ENCODE measurements at places on chromosomes 5 and 9.
A peak's percentile ranks its signal among the peaks of the same experiment; 100 is the strongest.

DNA sequence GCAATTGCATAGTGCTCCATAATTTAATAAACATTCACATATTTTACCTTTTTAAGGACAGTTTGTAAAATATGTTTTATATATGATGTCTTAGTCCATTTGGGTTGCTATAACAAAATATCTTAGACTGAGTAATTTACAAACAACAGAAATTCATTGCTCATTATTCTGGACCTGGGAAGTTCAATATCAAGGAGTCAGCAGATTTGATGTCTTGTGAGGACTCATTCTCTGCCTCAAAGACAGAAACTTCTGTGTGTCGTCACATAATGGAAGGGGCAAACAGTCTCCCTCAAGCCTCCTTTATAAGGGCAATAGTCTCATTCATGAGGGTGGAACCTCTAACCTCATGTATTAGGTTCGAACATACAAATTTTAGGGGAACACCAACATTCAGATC lies 455.9 kb downstream of the TAF11L14 start:
- no peak for DNase-seq

DNA sequence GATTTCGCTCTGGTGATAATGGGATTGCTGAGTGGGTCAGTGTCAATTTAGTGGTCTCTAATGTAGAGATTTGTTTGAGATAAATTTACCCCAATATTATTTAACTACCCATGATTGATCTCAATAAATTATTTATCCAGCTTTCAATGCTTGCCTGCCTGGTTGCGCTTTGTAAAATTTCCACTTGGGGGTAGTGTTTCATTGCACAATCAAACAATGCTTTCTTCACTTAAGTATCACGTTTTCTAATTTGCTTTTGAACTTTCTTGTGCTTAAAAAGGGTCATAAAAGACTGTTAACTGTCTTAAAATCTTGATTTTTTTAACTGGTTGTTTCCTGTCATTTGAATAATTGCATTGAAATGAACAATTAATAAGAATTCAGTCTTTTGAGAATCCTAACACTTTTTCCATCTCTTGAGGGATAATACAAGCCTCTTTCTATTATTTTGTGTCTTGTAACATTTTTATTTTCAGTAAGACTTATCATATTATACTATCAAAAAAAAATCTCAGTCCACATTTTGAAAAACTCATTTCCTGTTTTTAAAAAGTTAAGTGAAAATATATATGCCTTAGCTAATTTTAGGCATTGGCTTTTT lies 18.7 kb downstream of the HSD17B4 start:
- peak; percentile 38 for DNase-seq

GRCh38 chr9:124442379-124442778 lies 7.9 kb upstream of the ADGRD2 start:
- no peak for DNase-seq

- DNase-seq, result no peak
Observed at GRCh38 chr9:120901755-120902568, 24.6 kb downstream of the TRAF1 start.

GRCh38 chr5:107483231-107484024 lies 187.3 kb downstream of the EFNA5 start:
- no peak for DNase-seq

GRCh38 chr5:89302102-89302891 lies 419.3 kb upstream of the MEF2C start:
- no peak for DNase-seq

GRCh38 chr5:142387024-142387682 lies 62.3 kb upstream of the SPRY4 start:
- no peak for DNase-seq

- no peak for DNase-seq
Observed at GRCh38 chr5:133205649-133206048, 153.8 kb downstream of the HSPA4 start.

DNA sequence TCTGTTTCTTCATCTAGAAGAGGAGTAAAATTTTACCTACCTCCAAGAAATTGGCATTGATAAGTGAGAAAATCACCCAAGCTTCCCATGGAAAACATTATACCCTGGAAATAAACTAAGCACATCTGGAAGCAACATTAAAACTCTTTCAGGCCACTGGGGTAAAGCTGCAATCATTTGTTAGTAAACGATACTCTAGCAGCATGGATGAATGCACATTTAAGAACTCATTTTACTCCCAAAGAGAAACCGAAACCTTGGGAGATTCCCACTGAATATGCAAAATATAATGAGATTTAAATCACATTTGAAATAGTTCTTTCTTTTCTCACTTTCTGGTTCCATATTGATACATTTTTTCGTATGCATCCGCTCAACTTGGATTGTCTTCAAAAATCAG lies 467.5 kb downstream of the EFNA5 start:
- DNase-seq, result no peak

DNA sequence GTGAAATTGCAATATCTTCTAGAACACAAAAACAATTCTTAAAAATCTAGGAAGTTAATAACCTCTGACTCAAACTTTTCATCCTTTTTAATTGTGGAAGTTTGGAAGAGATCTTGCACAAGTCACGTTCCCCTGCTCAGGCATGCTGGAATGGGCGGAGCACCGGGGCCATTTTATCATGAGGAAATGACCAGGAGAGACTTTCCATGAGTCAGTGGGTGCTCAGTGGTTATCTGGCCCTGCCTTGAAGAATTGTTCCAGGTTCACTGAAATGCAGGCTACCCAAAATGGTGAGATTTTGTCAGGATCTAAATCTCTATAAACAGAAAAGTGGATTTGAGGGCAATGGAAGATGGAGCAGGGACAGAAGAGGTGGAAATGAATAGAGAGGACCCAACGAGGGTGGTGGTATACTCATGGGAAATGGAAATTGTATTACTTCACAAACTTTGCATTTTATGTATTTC lies 61.2 kb downstream of the FYB1 start:
- no peak for DNase-seq

DNA sequence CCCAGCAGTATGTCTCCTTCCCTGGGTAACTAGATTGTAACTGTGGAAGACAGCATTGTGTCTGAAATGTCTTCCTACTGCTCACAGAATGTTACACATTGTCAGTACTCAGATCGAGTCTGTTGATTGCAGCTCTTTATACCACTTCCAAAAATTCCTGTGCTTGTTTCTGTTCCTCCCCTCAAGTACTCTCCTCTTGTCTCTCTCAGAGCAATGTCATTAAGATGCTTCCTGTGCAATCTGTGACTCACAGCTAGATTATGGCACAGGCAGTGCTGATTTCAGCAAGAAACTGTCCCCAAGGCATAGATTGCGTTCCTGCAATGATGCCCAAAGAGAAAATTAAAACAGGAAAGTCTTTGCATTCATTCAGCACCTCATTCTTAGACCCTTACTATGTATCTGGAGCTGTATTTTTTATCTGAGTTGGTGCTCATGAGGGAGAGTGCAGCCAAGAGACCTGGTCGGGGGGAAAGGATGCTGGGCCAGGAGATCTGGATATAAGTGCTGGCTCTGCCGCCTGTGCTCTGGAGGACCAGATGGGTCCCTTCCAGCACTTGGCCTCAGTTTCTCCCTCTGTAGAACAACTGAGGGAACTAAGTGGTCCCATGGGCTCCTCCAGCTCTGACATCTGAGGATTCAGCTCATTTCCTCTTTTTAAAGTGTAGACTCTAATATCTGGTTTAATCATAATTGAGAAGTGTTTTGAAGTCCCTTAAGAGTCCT lies 40.8 kb upstream of the GNPDA1 start:
- peak; percentile 87 for DNase-seq

- DNase-seq, result no peak
Observed at GRCh38 chr5:164361986-164362385, 856.6 kb downstream of the MAT2B start.

DNA sequence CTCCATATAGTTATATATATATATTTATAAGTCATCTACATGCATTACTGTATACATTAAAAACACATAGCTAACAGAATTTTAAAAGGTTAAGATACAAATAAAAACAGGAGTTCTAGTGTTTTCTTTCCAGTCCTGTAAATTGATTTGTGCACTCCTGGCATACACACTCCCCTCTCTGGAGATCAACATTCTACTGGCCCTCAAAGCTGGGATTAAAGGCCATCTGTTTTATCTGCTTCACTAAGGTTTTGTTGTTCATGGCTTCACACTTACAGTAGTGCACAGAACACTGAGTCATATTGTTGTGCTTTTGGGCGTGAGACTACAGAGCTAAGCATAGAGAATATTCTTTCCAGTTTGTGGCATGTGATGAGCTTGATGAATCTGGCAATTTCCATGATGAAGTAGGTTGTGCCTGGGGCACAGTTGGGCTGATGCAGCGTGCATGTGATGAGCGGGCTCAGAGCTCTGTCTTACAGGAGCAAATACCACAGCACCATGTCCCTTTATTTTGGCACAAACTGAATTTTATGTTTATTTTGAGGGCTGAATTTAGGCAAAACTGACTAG lies 98.2 kb downstream of the TAF11L14 start:
- no peak for DNase-seq

DNA sequence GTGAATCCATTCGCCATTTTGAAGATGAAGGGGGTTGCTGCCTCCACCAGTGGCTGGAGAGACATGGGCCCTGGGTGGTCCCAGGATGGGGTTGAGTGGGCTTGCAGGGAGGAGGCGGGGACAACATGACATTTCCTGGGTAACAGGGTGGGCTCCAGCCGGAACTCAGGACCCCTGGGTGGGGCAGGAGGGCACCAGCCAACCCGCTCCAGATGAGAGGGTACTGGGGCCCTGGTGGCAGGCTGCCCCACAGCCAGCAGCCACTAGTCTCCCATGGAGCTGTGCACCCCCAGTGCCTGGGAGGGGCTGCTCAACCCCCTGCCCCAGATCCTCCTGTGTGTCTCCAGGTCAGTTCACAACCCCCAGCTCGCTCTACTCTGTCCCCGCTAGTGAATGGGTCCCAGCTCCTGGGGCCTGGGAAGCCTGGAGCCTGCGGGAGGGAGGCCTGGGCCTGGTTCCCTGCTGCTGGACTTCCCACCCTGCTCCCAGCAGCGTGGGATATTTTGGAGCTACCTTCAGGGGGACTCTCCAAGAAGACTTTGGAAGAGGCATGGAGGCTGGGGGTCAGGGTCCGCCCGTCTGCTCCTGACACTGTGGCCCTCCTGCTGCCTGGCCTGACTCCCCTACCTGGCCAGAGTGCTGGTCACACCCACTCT lies 55.9 kb downstream of the AHRR start:
- no peak for DNase-seq
